Articular chondrocyte of knee joint (primary cell): ENCODE measurements at places on chromosomes 16 and 17. TPM values are rescaled to one million over a fixed set of nuclear protein-coding genes. Genes with fewer than 3 reads are reported as not detected.

Gene FOXF1
- total RNA-seq, result under 0.01 and 0.13 TPM in 2 replicates

Gene KIAA0753
- 17.6 and 20.9 TPM in 2 replicates for total RNA-seq

Gene ERN2
- 0.11 and 0.13 TPM in 2 replicates for total RNA-seq

Gene ACE
- 0.91 and 0.97 TPM in 2 replicates for total RNA-seq

Gene ABI3
- total RNA-seq, result 0.22 TPM in 1 of 2 replicates, not detected in the other

Gene HOXB3
- under 0.01 TPM in 1 of 2 replicates, not detected in the other for total RNA-seq

Gene LRRC3C
- total RNA-seq, result not detected in 2 replicates

Gene KRTAP2-2
- total RNA-seq, result not detected in 2 replicates

Gene NARF
- total RNA-seq, result 40.8 and 42.8 TPM in 2 replicates

Gene KRTAP16-1
- total RNA-seq, result not detected in 2 replicates

Gene TBC1D3E
- total RNA-seq, result not detected in 2 replicates

Gene SLC5A11
- not detected in 2 replicates for total RNA-seq

Gene RNF167
- total RNA-seq, result 20.5 and 21.3 TPM in 2 replicates

Gene OR3A2
- total RNA-seq, result 0.26 TPM in 1 of 2 replicates, not detected in the other
